ENCODE measurements at places on chromosomes 5 and 9.

DNA sequence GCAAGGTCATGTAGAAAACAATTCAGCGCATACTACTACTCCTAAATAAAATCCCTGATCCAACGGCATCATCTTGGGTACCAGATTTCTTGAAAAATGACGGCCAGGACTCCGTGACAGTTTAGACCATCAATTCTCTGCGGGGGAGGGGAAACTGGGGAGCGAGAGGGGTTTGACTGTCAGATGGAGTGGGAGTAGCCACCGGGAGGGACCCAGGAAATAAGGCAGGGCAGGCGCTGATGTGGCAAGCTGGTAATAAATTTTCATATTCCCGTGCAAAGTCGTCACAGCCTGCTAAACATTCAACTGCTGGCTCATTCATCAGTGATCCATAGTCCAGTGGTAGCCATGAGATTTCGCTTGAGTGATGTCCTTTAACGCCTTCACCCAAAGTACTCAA lies 457 bp upstream of the CDH18 start:
- DNase-seq, result no peak

DNA sequence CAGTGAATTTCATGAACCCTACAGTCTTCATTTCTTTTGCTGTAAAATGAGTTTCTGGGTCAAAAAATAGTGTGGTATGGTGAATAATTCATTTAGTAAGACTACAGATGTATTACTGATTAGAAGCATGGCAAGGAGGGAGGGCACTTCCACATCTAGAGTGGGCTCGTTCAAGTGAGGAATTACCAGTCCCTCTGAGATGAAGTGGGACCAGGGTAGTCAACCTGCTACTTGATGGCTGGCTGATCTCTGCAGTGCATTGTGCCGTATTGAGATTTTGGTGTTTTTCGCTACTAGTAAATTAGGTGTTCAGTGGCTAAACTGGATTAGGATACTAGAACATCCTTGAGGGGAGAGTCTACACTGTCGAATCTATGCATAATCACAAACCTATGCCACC lies 10.8 kb downstream of the CDC37L1 start:
- DNase-seq, result no peak

- no peak for DNase-seq
Observed at GRCh38 chr5:9062873-9063272, 483.0 kb downstream of the SEMA5A start.

DNA sequence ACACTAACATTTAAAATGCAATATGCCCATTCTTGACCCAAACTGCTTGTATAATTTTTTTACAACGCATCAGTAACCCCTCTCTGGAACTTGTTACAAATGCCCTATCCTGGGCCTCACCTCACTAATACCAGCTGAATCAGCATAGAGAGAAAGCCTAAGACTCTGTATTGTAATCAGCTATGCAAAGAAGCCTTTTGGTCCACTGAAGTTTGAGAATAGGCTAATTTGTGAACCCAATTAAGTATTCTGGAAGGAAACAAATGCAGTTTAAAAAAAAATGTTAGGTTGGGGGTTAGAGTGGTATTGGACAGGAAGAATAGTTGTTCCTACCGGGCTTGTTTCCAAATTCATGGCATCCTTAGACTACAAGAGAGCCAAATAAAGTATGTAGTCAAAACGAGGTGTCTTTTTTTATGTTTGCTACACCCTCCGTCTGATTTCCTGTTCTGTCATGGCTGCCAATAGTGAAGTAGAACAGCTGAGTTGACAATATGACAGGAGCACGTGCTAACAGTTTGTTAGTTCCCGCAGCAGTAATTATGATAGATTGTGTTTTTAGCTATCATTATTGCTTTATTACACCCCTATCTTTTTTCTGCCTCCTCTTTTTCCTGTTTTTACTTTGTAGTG lies 1048.7 kb upstream of the NUDT12 start:
- DNase-seq, result no peak

- DNase-seq, result no peak
Observed at GRCh38 chr5:127660047-127660733, 11.3 kb downstream of the CTXN3 start.

DNA sequence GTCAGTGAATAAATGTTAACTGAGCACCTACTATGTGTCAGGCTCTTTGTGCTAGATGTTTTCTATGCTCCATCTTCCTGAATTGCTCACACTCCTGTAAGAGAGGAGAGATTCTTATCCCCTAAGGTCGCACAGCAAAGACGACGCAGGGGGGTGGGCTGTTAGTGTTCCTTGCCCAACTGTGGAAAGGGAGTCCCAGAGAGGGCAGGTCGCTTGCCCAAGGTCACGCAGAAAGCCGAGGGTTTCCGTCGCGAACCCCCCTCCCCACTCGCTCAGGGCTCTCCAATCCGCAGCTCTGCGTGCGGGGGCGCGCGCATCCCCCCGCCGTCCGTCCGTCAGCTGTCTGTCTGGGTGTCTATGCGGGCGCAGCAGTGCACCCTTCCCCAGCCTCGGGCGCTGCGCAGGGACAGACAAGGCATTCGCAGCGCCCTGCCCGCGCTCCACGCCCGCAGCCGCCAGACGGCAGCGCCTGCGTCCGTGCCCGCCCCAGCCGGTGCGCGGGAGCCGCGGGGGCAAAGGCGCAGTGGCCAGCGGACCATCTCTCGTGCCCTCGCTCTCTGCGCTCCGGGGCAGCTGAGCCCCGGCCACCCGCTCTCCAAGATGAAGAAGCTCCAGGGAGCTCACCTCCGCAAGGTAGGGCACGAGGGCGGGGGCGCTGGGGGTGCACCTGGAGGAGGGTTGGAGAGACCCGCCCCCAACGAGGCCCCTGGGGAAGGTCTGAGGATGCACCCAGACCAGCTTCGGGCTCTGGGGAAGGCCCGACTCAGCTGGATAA lies at the start of gene SLC6A7:
Gene SLC6A7, plus strand, starts transcription at position 335 of the 775 bp plus-strand sequence. Its CDS starts 266 bp downstream, at position 601.
- no peak for DNase-seq

DNA sequence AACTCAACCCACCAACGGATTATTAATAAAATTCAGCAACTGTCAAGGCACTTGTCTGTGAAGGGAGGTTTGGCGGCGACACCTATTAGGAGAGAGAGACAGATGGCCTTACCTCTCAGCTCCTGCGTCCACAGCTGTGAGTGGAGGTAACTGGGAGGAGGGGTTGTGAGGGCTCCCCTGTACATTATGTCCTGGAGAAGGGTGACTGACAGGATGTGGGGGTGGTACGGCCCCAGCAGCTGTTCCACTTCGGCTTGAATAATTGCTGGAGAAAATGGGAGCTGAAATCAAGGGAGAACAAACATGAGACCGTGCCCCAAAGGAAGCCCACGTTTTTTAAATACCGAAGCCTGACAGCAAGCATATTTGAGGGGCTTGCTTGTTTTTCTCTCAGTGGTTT lies 353.5 kb upstream of the RFX3 start:
- DNase-seq, result no peak

GRCh38 chr5:58181578-58182286 lies 278.2 kb downstream of the PLK2 start:
- no peak for DNase-seq

- DNase-seq, result no peak
Observed at GRCh38 chr5:17081142-17081541, 136.3 kb upstream of the BASP1 start.

GRCh38 chr9:126872516-126872915 lies 12.1 kb downstream of the ZBTB34 start:
- no peak for DNase-seq

DNA sequence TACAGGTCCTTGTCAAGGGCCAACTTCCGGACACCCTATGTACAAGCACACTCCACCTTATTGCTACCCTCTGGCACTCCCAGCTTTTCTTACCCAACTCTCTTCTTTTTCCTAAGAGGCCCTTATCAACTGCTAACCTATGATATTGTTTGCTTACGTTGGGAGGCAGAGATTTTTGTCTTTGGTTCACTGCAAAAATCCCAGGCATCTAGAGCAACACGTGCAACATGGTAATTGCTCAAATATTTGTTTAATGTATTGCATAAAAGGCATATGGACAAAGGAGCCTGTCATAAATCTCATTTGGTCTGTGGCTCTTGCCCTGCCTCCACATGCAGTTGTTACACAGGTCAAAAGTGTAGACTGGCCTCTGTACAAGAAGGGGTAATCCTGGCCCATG lies 35.8 kb upstream of the ATP10B start:
- no peak for DNase-seq

- peak; percentile 69 for DNase-seq
Observed at GRCh38 chr9:121283856-121284732, 16.1 kb downstream of the GSN start.

DNA sequence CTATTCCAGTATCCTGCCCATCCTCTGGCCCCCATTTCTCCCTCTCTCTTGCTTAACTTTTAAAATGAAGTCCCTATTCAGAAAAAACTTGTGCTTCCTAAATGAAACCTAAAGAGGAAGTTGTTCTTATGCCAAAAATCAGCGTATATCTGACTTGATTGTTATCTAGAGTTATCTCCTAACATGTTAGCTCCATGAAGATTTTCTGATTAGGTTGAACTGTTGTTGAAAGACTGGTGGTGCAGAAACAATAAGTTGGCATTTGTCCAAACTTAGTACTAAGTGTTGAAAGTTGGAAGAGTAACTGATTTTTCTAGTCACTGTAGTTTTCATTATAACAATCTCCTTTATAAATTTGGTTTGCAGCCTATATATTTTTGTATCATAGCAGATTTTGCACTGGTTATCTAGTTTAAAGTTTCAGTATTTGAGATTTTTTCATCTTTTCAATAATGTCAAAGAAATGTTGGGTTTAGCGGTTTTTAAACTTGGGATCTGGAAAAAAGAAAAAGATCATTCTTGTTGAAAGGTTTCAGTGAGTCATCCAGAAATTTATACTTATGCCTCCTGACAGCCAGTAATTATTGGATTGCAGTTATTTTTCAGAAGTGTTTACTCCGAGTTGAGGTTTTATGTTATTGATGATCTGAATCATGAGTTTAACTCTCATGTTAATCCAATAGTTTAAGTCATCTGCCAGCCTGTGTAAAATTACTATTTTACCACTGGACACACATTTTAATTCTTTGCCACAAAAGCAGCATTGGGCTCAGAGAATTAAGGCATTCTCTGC lies 60.6 kb downstream of the PAM start:
- no peak for DNase-seq

DNA sequence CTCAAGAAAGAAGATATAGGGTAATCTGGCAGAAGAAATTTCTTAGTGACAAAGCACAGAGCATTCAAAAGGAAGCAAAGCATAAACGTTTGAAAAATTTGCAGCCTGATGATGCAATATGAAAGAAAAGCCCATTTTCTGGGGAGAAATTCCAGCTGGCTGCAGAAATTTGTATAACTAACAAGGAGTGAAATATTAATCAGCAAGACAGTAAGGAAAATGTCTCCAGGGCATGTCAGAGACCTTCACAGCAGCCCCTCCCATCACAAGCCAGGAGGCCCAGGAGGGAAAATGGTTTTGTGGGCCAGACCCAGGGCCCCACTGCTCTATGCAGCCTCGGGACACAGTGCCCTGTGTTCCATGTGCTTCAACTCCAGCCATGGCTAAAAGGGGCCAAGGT lies 359.4 kb downstream of the HINT1 start:
- no peak for DNase-seq

DNA sequence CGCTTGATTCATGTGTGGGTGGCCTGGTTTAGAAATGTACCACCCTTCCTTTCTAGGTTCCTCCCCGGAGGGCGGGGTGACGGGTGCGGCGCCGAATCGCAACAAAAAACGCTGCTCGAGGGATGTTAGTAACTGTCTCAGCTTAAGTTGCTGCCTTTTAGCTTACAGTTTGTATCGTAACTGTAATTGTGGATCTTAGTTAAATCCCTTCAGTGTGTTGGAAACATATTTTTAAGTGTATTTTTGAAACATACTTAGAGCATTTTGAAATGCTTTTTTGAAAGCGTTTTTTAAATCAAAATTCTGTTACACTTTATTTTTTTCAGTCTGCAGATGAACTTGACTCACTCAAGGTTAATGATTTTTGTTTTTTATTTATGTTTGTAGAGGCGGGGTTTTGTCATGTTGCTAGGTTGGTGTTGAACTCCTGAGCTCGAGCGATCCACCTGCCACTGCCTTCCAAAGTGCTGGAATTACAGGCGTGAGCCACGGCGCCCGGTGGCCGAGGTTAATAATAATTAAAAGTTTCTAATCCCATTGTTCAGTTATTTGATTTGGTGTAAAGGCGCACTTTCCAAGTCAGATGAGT lies 997 bp upstream of the CHD1 start:
- DNase-seq, result no peak

- DNase-seq, result no peak
Observed at GRCh38 chr5:162703914-162704313, 636.3 kb downstream of the GABRG2 start.

GRCh38 chr9:124551472-124552272 lies 44.5 kb upstream of the NR5A1 start:
- DNase-seq, result no peak

DNA sequence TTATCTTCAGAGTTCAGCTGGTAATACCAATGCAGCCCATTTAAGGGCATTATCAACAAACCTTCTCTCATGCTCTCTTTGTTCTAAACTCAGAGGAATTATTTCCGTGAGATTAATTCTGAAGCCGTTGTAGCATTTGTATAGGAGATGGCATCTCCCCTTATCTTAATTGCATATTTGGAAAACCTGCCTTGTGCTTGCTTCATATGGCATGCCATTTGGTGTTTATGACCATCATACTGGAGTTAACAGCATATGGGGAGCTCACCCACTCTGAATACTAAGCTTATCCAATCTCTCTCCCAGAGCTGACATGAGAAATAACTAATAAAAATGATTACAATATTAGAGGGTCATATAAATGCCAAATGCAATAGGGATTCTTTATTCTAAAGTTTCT lies 243.2 kb downstream of the BRINP1 start:
- DNase-seq, result no peak

- DNase-seq, result no peak
Observed at GRCh38 chr5:153987301-153987700, 51.4 kb downstream of the FAM114A2 start.

- DNase-seq, result no peak
Observed at GRCh38 chr5:173706700-173707099, 90.2 kb upstream of the BOD1 start.

GRCh38 chr5:32309761-32310160 lies 3.0 kb downstream of the MTMR12 start:
- no peak for DNase-seq

GRCh38 chr5:96601715-96602244 lies 60.4 kb upstream of the CAST start:
- no peak for DNase-seq

DNA sequence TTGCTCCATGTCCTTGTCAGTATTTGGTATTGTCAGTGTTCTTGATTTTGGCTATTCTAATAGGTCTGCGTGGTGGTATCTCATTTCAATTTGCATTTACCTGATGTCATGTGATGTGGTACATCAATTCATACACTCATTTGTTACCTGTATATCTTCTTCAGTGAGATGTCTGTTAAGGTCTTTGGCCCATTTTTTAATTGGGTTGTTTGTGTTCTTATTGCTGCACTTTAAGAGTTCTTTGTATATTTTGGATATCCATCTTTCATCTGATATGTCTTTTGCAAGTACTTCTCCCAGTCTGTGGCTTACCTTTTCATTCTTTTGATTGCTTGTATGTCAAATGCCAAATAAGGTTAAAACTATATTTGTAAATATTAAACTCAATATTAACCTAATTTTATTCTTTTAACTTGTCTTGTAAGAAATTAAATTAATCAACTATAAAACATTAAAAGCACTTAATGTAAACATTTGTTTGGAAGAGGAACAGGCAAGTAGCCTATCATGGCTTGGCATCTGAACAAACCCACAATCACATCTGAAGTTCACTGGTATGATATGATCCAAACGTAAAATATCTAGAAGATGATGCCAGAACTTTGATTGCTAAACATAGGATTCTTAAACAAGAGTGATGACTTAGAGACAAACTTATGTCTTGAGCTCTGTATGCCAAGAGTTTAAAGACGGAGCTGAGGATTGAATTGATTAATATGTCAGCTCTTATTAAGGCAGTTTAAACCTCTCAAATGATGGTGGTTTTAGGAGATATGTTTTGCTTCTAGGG lies 587.3 kb downstream of the ANXA1 start:
- DNase-seq, result no peak

Measured in suprapubic skin (tissue), 4 donors.